ENCODE measurements at places on chromosomes 2 and 18.

DNA sequence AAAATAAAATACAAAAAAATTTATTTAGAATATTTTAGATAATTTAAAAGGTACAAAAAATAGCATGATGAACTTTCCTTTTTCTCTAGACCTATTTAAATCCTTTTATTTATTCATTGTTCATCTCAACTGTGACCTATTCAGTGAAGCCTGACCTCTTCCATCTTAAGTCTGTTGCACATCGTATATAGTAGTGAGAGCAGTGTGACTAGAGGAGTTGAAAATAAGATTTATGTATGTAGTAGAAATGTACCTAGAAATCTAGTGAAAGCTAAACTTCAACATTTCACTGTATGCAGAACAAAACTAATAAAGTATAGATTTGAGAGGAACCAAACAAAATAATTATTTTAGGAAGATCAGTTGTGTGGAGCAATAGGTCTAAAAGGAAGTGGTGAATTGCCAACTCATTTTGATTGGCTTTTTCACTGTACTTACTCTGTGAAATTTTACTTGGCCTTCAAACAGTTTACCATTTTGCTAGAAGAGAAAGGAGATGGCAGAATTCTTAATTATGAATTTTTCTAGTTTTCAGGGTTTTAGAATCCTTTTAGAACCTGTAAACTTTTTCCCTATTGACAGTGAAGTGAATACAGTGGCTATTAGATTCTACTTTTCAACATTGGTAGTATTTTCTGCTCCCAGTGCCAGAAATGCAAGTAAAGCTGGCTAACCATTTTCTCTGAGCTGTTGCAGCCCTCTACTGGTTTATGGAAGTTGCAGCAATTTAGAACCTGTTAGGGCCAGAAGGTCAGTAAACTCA is 11.0 kb downstream of the ANKRD12 start:
- DNase-seq, result no peak

GRCh38 chr18:12686100-12686499 is 16.4 kb downstream of the CEP76 start:
- DNase-seq, result no peak

DNA sequence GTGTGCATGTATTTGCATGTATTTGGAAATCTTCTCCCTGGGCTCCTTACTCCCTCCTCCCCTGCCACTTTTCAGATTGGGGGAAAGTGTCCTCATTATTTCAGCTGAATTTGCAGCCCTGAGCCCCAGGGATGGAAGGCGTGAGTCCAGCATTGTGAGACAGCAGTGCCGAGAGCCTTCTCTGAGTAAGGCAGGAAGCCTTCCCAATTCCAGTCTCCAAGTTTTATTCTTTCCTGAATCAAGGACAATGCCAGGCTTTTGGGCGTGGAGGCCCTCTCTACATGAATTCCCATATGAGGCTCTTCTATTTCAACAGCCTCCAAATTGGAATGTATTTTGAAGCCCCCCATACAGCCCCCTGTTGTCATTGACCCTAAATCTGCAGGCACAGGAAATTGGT is 163.5 kb downstream of the ACKR3 start:
- no peak for DNase-seq

GRCh38 chr2:28390746-28391563 is 1.7 kb upstream of the FOSL2 start:
- no peak for DNase-seq

DNA sequence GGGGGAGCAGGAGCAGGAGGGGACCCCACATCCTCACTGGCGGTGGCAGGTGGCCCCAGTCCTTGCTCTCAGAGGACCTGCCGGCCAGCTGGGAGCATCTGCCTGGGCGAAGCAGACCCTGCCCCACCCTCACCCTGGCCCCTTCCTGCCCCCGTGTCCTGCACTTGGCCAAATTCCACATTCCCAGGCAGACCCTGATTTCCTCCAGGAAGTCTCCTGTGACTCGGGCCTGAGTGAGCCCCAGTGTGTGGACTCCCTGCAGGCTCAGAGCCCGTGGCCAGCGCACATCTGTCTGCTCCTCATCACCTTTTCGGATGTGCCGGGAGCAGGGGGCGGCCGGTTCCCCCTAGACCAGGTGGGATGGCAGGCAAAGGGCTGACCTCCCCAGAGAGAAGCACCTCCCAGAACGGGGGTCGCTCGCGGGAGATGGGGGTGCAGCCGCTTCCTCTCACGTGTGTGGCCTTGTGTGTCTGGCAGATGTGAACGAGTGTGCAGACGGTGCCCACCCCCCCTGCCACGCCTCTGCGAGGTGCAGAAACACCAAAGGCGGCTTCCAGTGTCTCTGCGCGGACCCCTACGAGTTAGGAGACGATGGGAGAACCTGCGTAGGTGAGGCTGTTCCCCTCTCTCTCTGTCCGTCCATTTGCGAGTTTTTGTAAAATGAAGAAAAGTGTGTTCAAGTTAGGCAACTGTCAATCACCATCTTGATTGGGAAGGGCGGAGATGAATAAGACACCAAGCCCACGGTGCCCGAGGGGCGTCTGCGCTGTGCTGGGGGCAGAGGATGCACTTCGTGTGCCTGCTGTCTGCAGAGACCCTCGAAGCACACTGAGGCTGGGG is 90.4 kb downstream of the TPO start:
- no peak for DNase-seq

DNA sequence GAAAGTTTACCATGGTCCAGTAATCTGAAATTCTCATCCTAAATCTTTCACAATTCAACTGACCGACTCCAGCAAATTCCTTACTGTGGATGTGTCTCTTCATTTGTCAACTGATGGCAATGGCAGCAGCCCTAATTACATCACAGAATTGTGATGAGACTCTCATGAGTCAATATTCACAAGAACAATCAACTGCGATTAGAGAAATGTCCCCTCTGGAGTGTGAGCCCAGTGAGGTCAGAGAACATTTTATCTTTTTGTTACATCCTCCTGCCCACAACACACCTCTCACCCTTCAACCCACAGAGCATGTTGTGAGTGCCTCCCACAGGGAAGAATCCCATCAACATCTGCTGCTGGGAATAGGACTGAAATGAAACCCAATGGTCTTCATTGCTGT is 73.6 kb downstream of the CD226 start:
- DNase-seq, result no peak

DNA sequence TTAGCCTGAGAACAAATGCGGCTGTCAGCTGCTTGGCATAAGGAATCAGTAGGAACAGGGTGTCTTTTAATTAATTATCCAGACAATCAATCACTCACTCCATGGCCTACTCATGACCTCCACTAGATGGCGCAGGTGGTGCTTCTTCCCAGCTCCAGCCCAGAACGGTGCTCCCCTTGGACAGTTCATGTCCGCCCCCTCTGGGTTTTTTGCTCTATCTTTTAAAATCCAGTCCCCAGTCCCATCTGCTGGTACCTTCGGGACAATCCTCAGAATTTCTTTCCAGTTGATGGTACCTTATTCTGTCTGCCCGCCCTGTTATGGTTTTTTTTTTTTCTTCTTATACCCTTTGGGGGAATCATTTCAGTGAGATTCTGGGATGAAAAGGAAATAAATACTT is 99.8 kb downstream of the CACNB4 start:
- DNase-seq, result peak; percentile 42

- DNase-seq, result no peak
Measured at GRCh38 chr2:209253544-209253943, 170.3 kb upstream of the MAP2 start.
